CD4-positive, alpha-beta T cell treated with Interleukin-21 for 1 hour (primary cell): ENCODE measurements at places on chromosomes 2 and 18.

GRCh38 chr2:47451790-47452189 is 48.8 kb downstream of the MSH2 start:
- no peak for DNase-seq

GRCh38 chr2:23294238-23294637 is 90.7 kb upstream of the KLHL29 start:
- DNase-seq: no peak

DNA sequence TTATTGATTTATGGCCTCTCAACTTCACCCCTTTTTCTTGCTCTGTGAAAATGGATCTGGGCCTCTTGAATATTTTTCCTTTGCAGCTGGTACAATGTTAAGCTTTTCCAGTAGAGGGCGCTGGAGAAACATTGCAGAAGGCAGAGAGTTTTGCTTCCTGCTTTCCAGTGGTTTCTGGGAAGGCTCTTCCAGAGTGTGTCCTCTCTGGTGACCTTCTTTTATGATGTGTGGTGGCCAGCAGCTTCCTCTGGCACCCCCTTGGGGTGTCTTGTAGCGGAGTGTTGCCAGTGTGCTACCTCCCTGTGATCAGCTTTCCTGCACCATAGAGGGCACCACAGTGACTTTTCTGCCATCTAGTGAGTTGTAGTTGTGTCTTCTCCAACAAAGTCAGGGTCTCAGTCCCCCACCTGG is 25.4 kb upstream of the MGAT5 start:
- no peak for DNase-seq

GRCh38 chr2:117232305-117232704 is 582.2 kb upstream of the DDX18 start:
- no peak for DNase-seq

GRCh38 chr2:200306196-200306930 is at the start of gene SPATS2L:
Gene SPATS2L, plus strand, starts transcription at chr2:200306693. Its CDS starts 82,552 bp downstream, at chr2:200389245.
- DNase-seq: peak; percentile 29

DNA sequence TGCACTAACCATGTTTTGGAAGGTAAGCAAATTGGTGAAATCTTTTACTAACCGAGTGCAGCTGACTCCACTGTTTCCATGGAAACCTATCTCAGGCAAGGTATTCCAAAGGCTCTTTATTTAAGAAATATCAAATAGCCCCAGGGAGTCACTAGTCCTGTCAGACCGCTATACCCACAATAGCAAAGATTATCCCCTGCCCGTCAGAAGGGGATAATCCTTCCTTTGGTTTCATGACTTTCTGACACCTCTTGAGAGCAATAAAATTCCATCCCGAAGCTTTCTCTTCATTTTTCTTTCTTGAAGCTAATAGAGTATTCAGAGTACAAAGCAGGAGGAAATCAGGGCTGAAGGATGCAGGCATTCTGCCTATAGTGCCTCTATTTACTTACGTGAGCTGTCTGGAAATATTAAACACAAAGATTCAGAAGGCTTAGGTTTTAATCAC is 34.7 kb upstream of the MAP2 start:
- DNase-seq: no peak
